ENCODE measurements at places on chromosomes 3 and 15.
A peak's percentile ranks its signal among the peaks of the same experiment; 100 is the strongest.

DNA sequence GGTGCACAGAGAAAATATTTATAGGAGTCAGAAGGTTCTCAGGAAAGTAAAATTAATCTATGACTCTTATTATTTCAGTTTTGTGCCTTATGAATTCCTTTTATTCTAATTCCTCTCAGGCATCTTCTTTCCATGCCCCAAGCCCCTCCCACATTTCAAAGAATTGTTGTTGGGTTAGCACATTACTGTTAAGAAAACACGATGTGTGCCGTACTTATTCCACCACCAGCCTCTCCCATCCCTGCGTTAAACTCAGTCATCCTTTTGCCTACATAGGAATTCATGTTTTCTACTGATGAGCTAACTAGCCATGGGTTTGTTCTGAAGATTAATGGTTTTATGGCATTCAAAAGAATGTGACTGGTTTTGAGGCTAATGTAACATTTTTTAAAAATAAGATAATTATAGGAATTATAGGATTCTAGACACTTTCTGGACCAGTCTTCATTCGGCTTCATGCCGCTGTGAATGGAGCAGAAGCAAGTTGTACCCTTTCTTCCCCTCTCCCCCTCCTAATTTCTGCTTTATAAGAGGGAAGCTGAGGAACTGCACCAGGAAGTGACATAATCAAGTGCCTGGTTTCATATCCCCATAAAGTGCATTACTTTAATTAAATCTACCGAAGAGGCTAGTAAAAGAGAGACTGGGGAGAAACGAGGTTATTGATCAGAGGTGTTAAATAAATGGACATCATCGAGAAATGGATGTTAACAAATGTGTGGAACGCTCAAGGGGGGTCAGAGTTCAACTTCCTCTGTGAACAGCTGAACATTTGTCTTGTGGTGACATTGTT is 12.3 kb upstream of the MB21D2 start:
- DNase-seq = peak; percentile 17

GRCh38 chr3:107208100-107208499 is 169.1 kb upstream of the CCDC54 start:
- peak; percentile 91 for DNase-seq

DNA sequence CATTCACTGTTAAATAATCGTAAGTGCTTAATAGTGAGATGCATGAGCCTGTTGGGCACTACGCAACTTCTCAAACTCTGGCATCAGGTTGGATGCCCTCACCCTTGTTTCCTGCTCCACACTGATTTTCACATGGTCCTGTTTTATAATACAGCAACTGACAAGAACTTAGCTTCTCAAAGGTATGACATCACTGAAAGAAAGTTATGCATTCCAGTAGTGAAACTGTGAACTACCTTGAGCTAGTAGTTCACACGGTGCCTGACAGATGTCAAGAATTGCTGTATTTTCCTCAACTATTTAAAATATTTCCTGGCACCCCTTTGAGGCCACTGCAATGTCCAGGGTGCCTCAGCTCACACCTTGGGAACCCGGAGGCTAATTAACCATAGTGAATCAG is 327.5 kb downstream of the RORA start:
- no peak for DNase-seq

DNA sequence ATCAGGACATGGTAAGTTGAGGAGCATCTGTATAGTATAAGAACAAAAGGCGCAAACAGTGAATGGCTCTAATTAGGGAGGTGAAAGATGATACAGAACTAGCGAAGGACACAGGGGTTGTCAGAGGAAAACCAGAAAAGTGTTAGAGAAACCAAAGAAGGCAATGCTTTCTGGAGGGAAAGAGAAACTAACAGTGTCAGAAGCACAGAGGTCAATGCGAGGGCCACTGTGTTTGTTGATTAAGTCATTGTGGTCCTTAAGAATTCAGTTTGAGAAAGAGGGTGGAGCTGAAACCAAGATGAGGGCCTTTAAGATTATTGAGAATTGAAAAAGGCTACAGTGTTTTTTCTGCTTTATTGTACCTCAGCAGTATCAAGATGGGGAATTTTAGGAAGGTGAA is 28.8 kb downstream of the ATG7 start:
- no peak for DNase-seq

- DNase-seq = no peak
Observed at GRCh38 chr3:187677604-187678003, 7.4 kb upstream of the SST start.

DNA sequence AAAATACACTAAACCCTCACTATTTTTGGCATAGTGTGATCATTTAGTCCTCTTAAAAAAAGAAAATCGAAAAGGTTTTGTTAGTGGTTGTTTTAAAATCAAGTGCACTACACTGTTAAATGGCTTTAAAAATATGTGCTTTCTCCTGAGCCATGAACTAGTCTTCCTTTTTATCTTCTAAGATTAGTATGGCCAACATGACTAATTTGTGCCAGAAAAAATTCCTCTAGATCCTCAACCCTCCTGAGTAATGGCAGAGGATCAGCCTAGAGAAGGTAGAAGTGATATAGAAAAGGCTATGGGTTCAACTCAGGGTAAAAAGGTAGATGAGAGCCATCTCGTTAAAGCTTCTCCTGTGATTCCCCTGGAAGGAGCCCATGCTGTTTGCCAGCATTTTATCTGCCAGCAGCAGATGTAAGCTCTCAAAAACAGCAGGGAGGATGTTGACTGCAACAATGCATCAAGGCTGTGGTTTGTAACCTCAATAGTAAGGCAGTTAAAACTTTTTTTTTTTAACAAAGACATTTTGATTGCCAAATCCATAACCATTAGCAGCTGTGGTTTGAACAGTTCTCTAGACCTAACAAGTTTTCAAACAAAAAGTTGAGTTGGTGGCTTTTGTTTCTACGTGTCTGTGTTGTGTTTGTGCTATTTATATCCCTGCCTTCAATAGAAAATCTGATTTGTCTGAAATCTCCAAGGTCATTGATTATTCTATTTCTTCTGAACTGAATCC is 30.2 kb upstream of the ZNF609 start:
- peak; percentile 84 for DNase-seq

DNA sequence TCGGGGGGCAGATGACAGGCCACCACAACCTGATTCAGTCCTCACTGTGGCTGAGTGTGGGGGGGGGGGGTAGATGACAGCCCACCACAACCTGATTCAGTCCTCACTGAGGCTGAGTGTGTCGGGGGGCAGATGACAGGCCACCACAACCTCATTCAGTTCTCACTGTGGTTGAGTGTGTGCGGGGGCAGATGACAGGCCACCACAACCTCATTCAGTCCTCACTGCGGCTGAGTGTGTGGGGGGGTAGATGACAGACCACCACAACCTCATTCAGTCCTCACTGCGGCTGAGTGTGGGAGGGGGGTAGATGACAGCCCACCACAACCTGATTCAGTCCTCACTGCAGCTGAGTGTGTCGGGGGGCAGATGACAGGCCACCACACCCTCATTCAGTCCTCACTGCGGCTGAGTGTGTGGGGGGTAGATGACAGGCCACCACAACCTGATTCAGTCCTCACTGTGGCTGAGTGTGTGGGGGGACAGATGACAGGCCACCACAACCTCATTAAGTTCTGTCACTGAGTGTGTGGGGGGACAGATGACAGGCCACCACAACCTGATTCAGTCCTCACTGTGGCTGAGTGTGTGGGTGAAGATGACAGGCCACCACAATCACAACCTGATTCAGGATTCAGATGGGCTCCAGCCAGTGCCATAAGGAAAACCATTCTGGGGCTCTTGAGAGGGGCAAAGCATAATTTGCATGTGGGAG is 16.9 kb downstream of the ZNF717 start:
- no peak for DNase-seq

GRCh38 chr3:105862217-105862616 is 6.6 kb downstream of the CBLB start:
- DNase-seq = no peak

GRCh38 chr15:95113041-95113440 is 881.7 kb downstream of the MCTP2 start:
- DNase-seq = no peak

DNA sequence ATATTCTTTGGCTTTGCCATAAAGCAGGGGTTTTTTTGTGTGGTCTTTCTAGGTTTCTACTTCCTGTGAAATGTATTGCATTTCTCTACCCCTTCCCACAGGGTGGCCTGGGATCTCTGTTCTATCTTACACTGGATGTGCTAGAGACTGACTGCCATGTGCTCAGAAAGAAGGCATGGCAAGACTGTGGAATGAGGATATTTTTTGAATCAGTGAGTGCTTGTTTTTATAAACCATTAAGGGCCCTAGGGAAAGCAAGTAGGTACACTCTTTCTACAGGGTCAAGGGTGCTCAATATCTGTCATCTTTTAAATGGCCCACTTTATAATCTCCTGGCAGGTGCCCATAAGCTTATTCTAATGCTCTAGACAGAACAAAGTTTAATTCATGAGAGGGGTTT is 730 bp downstream of the FETUB start:
- DNase-seq = no peak

DNA sequence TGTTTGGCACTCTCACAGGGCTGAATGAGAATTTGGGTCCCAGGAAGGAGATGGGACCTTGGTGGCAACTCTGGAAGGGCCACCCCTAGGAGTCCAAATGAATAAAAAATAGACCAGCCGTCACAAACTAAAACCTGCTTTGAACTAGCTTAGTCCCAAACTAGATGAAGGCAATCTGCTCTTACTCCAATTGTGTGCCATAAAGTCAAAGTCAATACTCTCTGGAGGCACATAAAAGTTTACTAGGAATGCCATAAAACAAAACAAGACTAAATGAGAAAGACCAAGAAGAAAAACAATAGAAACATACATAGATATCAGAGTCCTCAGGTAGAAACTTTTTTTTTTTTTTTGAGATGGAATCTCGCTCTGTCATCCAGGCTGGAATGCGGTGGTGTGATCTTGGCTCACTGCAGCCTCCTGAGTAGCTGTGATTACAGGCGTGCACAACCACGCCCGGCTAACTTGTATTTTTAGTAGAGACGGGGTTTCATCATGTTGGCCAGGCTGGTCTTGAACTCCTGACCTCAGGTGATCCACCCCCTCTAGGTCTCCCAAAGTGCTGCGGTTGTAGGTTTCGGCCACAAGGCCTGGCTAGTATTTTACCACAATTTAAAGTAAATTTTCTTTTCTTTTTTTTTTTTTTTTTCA is 8.1 kb downstream of the GOLGA6L2 start:
- no peak for DNase-seq

DNA sequence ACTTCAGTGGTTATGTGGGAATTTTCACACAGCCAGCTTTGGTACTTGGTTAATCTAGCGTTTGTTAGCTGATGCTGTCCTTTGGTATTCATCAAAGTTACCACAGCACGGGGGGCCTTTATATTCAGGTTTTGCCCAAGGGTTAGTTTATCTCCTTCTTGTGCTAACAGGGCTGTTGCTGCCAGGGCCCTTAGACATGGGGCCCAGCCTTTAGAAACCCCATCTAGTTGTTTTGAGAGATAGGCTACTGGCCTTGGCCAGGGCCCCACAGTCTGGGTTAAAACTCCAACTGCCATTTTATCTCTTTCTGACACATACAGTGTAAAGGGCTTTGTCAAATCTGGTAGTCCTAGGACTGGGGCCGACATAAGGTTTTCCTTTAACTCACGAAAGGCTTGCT is 7.5 kb upstream of the DNAAF4 start:
- DNase-seq = no peak

- no peak for DNase-seq
Observed at GRCh38 chr15:40289140-40289775, 6.4 kb upstream of the ANKRD63 start.

GRCh38 chr3:117892431-117892841 is 1142.2 kb downstream of the IGSF11 start:
- DNase-seq = peak; percentile 26

- peak; percentile 93 for DNase-seq
Observed at GRCh38 chr15:82122746-82123400, 77.1 kb upstream of the MEX3B start.

GRCh38 chr3:89504432-89504831 is 397.0 kb downstream of the EPHA3 start:
- no peak for DNase-seq

GRCh38 chr15:25797035-25797434 is 66.1 kb downstream of the ATP10A start:
- DNase-seq = no peak

DNA sequence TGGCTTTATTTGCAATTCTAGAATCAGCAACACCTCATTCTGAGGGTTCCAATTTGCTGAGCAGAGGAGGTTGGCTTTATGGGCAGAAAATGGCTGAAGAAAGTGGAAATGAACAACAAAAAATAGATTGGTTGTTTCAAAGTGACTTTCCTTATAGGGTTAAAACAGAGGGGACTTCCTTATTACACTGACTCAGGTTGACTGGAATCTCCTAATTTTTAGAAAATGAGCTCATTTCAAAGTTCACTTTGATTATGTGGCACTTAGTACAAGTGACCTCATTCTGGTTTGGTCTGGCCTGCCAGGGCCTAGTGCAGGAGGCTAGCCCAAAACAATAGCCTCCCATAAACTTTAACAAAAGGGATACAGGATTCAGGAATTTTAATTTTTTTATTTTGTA is 41.4 kb downstream of the NFKBIZ start:
- DNase-seq = peak; percentile 38

DNA sequence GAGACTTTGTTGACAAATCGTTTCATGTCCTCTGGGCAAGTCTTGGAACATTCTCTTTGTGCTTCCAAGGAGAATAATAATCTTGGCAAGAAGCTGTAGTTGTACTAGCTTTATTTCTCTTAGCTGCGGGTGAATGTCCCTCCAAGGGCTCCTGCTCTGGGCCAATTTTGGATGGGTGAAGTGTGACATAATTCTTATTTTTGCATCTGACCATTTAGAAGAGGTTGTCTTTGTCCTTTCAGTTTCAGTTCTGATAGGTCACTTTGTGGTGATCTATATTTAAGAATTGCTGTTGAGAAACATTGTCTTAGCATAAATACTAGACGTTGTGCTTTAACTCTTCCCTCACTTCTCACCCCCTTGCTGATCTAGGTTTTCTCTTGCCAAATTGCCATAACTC is 164.8 kb upstream of the RORA start:
- peak; percentile 4 for DNase-seq

Data from AG08395 (cell line).